Peyer's patch (tissue), 4 donors: ENCODE measurements at places on chromosomes 13 and 19. TPM values are rescaled to one million over a fixed set of nuclear protein-coding genes. Genes with fewer than 3 reads are reported as not detected.

GRCh38 chr13:105031306-105031705, 1504.2 kb downstream of the EFNB2 start:
- H3K27me3 ChIP-seq = no peaks in the 10 kb centered on the region
- no peak overlapping the region for H3K27ac ChIP-seq
- no peak overlapping the region for H3K4me3 ChIP-seq
- DNase-seq = no peak
- H3K36me3 ChIP-seq = no peaks in the 10 kb centered on the region
- H3K4me1 ChIP-seq = no peaks in the 10 kb centered on the region

GRCh38 chr13:40508127-40508526, 158.3 kb downstream of the FOXO1 start:
- no peak overlapping the region for H3K4me3 ChIP-seq
- no peaks in the 10 kb centered on the region for H3K4me1 ChIP-seq
- no peaks in the 10 kb centered on the region for H3K36me3 ChIP-seq
- DNase-seq = no peak
- H3K27ac ChIP-seq = no peak overlapping the region

DNA sequence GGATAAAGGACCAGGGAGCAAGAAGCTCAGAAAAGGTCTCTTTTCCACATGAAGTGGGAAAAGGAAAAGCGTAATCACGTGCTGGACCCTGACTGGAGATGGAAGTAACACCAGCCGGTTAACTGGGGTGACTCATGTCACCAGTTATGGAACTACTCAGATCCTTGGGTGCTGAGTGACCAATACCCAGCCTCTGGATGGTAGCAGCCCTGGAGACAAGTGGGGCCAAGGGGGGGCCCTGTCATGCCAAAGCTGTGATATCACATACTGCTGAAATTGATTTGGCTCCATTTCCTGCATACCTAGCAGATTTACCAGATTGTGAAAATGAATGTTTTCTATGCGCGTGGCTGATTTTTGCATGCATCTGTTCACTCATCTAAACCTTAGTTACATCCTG, 158.9 kb downstream of the ZIC5 start:
- H3K27ac ChIP-seq = no peak overlapping the region
- H3K4me3 ChIP-seq = no peak overlapping the region
- no peaks in the 10 kb centered on the region for H3K36me3 ChIP-seq

- H3K27ac ChIP-seq = no peak overlapping the region
- H3K27me3 ChIP-seq = no peaks in the 10 kb centered on the region
- no peak for DNase-seq
Observed at GRCh38 chr13:109715902-109716301, 70.5 kb downstream of the IRS2 start.

- H3K4me1 ChIP-seq = no peaks in the 10 kb centered on the region
- no peaks in the 10 kb centered on the region for H3K27me3 ChIP-seq
- peaks cover 9% of the 10 kb centered on the region for H3K36me3 ChIP-seq
- no peak overlapping the region for H3K4me3 ChIP-seq
- H3K27ac ChIP-seq = no peak overlapping the region
Observed at GRCh38 chr13:110197026-110197425, 109.9 kb downstream of the COL4A1 start.

GRCh38 chr19:2230807-2231533, 5.2 kb downstream of the PLEKHJ1 start:
- H3K4me3 ChIP-seq = no peak overlapping the region
- no peak for DNase-seq
- H3K36me3 ChIP-seq = peaks cover 69% of the 10 kb centered on the region

GRCh38 chr19:36408101-36408500, 10.3 kb downstream of the ZFP82 start:
- no peak overlapping the region for H3K27ac ChIP-seq
- H3K36me3 ChIP-seq = no peaks in the 10 kb centered on the region
- no peaks in the 10 kb centered on the region for H3K27me3 ChIP-seq

- no peaks in the 10 kb centered on the region for H3K27me3 ChIP-seq
- no peak for DNase-seq
- H3K4me1 ChIP-seq = peaks cover 9% of the 10 kb centered on the region
- peaks cover 55% of the 10 kb centered on the region for H3K36me3 ChIP-seq
- H3K4me3 ChIP-seq = no peak overlapping the region
- H3K27ac ChIP-seq = no peak overlapping the region
Observed at GRCh38 chr19:41344162-41344561, 9.6 kb downstream of the TGFB1 start.

- no peaks in the 10 kb centered on the region for H3K4me1 ChIP-seq
- no peaks in the 10 kb centered on the region for H3K27me3 ChIP-seq
- DNase-seq = peak; percentile 26
- no peaks in the 10 kb centered on the region for H3K36me3 ChIP-seq
Observed at GRCh38 chr13:20411638-20412342, 113.9 kb downstream of the CRYL1 start.

GRCh38 chr19:29876414-29876813, 64.6 kb downstream of the CCNE1 start:
- H3K36me3 ChIP-seq = no peaks in the 10 kb centered on the region
- no peaks in the 10 kb centered on the region for H3K27me3 ChIP-seq
- H3K4me1 ChIP-seq = no peaks in the 10 kb centered on the region
- H3K4me3 ChIP-seq = no peak overlapping the region

DNA sequence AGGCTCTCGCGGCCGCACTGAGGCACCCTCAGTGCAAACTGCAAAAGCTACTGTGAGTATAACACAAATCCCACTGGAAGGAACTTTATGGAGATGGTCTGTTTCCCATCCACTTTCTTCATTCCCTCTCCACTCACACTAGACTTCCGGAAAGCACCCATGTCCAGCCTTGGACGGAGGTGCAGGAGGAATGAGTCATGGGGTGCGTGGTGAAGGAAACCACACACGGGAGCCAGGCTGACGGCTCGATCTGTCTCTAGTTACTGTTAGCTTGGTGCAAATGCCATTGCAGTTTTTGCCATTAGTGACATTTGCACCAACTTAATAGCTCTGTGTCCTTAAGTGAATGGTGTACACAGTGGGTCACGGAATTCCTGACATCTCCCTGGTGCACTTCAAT, 14.6 kb downstream of the NLRP8 start:
- H3K4me1 ChIP-seq = no peaks in the 10 kb centered on the region
- no peak overlapping the region for H3K4me3 ChIP-seq
- no peak overlapping the region for H3K27ac ChIP-seq
- H3K27me3 ChIP-seq = no peaks in the 10 kb centered on the region

- no peak overlapping the region for H3K27ac ChIP-seq
- no peaks in the 10 kb centered on the region for H3K36me3 ChIP-seq
- DNase-seq = no peak
- H3K27me3 ChIP-seq = no peaks in the 10 kb centered on the region
Observed at GRCh38 chr19:50877338-50877737, 4.1 kb downstream of the KLK2 start.

DNA sequence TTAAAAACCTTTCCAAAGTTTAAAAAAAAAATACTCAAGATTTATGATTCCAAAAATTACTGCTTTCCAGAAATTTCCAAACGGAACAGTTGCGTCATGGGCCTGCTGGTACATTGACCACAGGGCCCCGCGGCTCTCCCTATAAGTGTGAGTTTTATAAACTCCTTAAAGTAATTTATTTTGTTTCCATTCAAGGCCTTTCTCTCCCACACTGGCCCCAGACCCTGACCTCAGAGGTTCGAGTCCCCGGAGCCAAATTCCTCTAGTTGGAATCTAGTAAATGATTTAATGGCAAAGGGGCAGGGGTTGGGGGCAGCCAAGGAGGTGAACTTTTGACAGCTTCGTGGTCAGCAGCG, 97.5 kb downstream of the INSR start:
- H3K36me3 ChIP-seq = no peaks in the 10 kb centered on the region
- no peaks in the 10 kb centered on the region for H3K27me3 ChIP-seq
- H3K4me3 ChIP-seq = peak overlapping the region; percentile 66
- DNase-seq = peak; percentile 64
- no peaks in the 10 kb centered on the region for H3K4me1 ChIP-seq

DNA sequence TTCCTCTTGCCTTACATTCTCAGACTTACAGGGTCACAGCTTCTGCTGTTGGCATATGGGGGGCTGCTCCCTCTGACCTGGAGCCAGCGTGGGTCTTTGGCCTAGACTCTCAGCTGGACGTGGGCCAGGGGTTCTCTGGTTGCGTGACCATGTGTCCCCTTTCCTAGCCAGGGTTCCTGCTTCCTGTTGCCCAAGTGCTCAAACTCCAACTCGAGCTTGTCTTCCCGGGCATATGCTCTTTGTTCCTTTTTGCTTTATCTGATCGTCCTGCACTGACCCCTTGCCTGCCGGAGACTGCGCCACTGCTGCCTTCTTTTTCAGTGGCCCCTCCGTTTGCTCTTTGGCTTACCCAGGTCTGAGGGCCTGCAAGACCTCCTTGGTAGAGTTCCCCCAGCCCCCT, 25.3 kb upstream of the GPR183 start:
- DNase-seq = peak; percentile 43
- H3K36me3 ChIP-seq = no peaks in the 10 kb centered on the region
- H3K27me3 ChIP-seq = no peaks in the 10 kb centered on the region

GRCh38 chr13:29458419-29458818, 137.1 kb downstream of the SLC7A1 start:
- H3K4me3 ChIP-seq = no peak overlapping the region
- no peaks in the 10 kb centered on the region for H3K36me3 ChIP-seq
- H3K27me3 ChIP-seq = no peaks in the 10 kb centered on the region
- no peak for DNase-seq

DNA sequence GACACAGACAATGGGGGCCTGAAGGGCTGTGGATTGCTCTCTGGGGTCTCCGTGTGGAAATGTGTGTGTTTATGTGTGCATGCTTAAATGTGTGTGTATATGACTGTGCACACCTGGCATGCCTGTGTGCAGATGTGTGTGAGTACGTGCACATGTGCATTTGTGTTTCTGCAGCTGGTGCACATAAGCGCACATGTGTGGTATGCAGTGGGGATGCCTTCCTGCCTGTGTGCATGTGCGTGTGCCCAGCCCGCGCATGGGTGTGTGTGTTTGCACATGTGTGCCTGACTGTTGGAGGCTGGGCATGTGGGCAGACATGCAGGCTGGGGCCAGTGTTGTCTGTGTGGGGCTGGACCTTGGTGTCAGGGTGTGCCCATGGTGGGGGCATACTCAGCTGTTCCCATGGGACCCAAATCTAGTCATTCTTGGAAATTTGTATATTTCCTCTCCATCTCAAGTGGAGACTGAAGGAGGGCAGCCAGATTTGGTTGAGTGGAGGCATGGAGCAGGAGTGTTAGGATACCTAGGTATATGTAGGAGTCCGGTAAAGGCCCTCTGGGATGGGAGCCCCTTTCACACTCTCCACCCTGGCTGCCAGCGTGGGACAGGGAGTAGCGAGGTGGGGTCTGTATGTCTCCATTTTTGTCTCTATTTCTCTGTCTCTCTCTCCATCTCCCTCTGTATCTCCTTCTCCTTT, 49.9 kb downstream of the CELF5 start:
- no peak overlapping the region for H3K27ac ChIP-seq
- peaks cover 14% of the 10 kb centered on the region for H3K27me3 ChIP-seq
- no peaks in the 10 kb centered on the region for H3K36me3 ChIP-seq
- no peaks in the 10 kb centered on the region for H3K4me1 ChIP-seq

The PRKCSH gene
- 239 TPM for total RNA-seq

The KCNC3 gene
- total RNA-seq = 2.0 TPM

The RAP2A gene
- total RNA-seq = 13.8 TPM

The ACER1 gene
- not detected for total RNA-seq

The MRPS12 gene
- total RNA-seq = 34.2 TPM

The KIR2DL3 gene
- not detected for total RNA-seq
